AG20443 (cell line): ENCODE measurements at places on chromosomes 13 and 19.

- no peak for DNase-seq
Observed at GRCh38 chr13:106145997-106146864, 389.2 kb downstream of the EFNB2 start.

GRCh38 chr13:78121459-78122348, 203.1 kb upstream of the EDNRB start:
- peak; percentile 45 for DNase-seq

- no peak for DNase-seq
Observed at GRCh38 chr13:96544957-96545356, 449.3 kb downstream of the OXGR1 start.

DNA sequence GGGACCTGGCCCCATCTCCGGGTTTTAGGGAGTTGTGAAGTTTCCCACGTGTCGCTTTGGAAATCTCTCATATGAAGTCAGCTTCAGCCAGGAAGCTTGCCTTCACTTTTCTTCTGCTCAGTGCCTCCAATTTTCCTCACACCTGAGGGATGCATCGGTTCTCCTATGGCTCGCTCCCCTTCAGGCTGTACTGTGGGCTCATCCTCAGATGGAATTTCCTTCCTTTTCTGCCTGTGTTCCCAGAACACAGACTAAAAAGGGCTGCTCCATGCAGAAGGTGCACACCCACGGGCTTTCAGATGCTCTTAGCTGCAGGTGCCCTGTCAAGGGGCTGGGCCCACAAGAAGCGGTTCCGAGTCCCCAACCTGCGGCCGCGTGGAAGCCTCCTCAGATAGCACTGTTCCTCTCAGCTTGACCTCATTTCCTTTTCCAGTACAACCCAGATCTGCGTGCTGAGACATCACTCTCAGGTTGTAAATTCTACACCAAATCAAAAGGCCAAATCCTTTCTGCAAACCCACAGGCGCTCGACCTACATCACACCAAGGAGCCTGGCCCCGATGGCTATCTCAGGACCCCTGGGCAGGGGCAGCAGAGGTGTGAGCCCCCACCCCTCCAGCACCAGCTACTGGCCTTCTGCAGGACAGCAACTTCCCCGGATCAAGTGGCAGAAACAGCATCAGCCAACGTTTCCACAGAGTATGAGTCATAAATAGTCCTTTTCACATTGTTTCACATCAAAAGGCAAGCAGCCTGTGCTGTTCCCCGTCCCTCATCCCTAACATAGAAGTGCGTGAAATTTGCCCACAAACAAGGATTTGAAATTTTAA, 275.9 kb downstream of the ZNF536 start:
- DNase-seq: peak; percentile 73

- no peak for DNase-seq
Observed at GRCh38 chr19:8973501-8974091, 36.6 kb downstream of the MUC16 start.
